NCI-H2171 (cell line): ENCODE measurements at places on chromosomes 1 and 21.

DNA sequence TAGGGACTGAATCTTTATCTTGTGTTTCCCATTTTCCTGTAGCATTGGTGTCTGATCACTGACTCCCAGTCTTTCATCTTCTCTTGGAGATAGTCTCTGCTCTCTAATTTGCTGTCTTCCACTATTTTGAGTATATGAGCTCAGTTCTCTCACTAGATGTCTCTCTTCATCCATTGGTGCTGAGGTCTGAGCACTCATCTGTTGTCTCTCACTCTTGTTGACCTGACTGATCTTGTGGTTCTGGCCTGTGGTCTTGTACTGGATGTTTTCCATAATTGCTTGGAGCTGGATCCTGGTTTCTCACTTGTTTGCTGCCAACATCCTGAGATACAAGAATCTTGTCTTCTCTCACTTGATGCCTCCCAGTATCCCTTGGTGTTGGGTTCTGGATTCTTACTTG, 25.1 kb upstream of the S100A11 start:
- no peak for DNase-seq

DNA sequence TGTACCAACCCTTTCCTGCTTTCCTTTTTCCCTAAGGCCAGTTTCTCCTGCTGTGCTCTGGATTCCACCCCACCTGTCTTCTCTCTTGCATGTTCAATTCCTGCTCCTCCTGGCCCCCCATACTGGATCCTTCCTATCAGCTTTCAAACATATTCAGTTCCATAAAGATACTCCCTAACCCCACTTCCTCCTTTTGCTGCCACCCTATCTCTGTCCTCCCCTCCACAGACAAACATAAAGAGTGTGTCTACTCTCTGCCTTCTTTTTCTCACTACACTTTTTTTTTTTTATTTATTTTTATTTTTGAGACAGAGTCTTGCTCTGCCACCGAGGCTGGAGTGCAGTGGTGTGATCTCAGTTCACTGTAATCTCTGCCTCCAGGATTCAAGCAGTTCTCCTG, 16.9 kb upstream of the RPF1 start:
- DNase-seq, result no peak

DNA sequence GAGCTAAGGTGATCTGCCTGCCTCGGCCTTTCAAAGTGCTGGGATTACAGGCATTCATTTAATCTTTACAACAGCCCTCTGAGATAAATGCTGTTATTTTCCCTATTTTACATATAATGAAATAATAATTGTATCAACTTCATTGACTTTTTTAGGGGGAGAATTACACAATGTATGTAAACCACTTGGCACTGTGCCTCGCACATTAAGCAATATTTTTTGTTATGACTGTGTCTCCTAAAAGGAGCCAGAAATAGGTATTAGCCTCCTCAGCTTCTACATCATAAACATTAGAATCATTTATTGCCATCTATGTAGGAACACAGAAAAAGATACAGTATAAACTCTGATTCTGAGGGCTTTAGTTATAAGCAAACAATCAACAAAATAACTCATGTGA, 1.1 kb upstream of the DNAJC28 start:
- DNase-seq, result no peak

GRCh38 chr21:27406300-27407009, 439.6 kb upstream of the ADAMTS5 start:
- no peak for DNase-seq

- no peak for DNase-seq
Measured at GRCh38 chr1:112686835-112687234, 12.4 kb downstream of the MOV10 start.

DNA sequence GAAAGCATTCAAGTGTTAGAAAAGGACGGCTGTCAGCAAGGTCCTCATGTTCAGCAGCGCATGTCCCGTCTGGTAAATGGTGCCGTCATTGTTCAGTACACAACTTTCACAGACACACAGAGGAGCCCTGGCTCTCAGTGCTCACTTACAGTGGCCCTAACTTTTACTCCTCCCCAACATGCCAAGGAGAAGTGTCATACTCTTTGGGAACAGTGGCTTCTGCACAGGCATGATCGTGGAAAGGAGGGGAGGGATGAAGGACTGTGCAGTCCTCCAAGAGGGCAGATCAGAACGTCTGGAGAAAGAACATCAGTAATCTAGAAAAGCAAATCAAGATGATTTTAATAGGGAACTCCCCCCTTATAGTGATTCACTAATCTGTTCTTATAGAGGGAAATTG, 3.8 kb upstream of the GRHL3 start:
- no peak for DNase-seq

DNA sequence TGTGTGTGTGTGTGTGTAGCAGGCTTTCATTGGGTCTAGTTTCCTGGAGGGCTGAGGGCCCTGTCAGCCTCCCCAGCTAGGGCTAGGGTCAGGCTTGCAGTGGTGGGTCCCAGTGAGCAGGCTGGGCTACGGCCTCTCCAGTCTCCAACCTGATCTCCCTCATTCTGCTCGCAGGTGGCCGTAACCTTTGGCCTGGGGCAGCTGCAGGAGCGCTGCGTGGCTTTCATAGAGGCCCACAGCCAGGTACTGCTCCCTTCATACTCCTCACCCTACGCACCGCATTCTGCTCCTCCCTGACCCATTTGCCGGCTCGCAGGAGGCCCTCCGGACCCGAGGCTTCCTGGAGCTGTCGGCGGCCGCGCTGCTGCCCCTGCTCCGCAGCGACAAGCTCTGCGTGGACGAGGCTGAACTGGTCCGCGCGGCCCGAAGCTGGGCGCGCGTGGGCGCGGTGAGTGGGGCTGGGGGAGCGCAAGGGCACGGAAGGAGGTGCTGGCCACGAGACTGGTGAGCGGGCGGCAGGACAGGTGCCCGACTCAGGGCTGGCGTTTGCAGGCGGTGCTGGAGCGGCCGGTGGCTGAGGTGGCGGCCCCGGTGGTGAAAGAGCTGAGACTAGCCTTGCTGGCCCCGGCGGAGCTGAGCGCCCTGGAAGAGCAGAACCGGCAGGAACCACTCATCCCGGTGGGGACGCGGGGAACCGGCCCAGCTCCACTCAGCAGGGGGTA, 4.7 kb downstream of the BTBD19 start:
- no peak for DNase-seq

DNA sequence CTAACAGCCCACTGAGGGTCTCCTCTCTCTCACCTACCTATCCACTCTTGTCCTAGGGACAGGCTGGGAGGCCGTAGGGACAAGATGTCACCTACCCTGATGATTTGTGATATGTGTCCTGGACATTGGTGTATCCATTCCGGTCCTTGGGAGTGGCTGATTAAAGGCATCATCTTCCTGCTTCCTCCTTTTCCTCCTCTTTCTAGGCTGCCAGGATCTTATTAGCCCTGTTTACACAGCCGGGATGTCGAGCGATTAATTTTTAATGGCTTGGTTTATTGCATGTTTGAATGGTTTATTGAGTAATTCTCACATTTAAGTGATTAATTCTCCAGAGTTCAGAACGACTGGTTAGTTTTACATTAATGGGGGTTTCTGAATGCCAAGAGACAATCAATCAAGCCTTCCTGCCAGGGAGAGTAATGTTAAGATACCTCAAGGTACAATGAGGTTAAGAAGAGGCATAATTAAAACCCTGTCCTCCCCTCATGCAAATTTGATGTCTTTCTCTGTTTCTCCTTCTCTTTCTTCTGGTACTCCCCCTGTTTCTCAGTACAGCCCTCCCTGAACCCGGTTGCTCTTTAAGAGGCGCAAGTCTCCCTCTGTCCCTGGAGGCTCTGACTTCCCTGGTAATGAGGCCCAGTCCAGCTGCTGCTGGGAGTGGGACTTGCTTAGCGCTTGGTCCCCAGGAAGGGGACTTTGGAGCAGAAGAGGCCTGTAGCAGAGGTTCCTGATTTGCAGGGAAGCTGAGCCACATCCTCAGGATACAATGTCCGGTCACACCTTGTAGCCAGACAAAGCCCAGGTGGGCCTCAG, 50.9 kb downstream of the ACTL8 start:
- DNase-seq, result no peak

- DNase-seq, result no peak
Measured at GRCh38 chr1:37089750-37090149, 55.4 kb upstream of the GRIK3 start.

DNA sequence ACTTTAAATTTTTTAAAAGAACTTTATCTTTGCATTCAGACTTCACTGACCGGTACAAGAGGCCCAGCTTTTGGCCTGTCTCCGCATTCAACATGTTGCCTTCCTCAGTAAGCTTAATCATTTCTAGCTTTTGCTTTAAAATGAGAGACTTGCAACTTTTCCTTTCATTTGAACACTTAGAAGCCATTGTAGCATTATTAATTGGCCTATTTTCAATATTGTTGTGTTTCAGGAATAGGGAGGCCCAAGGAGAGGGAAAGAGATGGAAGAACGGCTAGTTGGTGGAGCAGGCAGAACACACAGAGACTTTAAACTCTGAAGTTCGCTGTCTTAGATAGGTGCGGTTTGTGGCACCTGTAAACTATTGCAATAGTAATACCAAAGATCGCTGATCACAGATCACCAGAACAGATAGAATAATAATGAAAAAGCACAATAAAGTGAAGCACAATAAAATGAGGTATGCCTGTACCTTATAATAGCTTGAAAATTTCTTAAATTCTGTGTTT, 31.4 kb downstream of the RABGAP1L start:
- DNase-seq, result no peak
